ENCODE measurements at places on chromosomes 7 and 10. TPM values are rescaled to one million over a fixed set of nuclear protein-coding genes. Genes with fewer than 3 reads are reported as not detected.
A peak's percentile ranks its signal among the peaks of the same experiment; 100 is the strongest.

- DNase-seq: no peak
- H3K27ac ChIP-seq: no peak overlapping the region
Observed at GRCh38 chr10:86063341-86063740, 303.3 kb downstream of the GRID1 start.

DNA sequence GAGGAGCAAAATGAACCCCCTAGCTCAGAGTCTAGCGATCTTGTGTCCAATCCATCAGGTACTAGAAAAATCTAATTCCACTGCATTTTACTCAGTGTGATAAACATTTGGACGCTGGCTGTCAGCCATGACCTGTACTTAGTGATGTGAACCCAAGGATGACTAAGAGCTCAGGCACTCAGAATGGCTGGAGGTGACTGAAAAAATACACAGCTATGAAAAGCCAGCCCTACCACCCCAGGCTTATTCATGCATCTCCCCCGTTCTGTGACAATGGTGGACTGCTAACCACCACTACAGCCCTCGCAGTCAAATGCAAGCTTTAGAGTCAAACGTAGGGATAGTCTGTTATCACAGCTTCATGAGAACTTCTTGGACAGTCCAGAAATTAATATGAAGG is 14.9 kb downstream of the AFAP1L2 start:
- H3K4me1 ChIP-seq: no peaks in the 10 kb centered on the region
- H3K4me3 ChIP-seq: no peak overlapping the region
- H3K27ac ChIP-seq: no peak overlapping the region
- H3K27me3 ChIP-seq: peaks cover 10% of the 10 kb centered on the region

Gene UBE2D4
- 9.3 TPM for total RNA-seq

Gene DYNC1I1
- 3.1 TPM for total RNA-seq

Gene CH25H
- total RNA-seq: 10.0 TPM

Gene EEPD1
- 12.6 TPM for total RNA-seq

GRCh38 chr10:69740126-69740525 is 61.6 kb upstream of the COL13A1 start:
- H3K36me3 ChIP-seq: no peaks in the 10 kb centered on the region
- H3K4me1 ChIP-seq: no peaks in the 10 kb centered on the region
- no peak for DNase-seq

DNA sequence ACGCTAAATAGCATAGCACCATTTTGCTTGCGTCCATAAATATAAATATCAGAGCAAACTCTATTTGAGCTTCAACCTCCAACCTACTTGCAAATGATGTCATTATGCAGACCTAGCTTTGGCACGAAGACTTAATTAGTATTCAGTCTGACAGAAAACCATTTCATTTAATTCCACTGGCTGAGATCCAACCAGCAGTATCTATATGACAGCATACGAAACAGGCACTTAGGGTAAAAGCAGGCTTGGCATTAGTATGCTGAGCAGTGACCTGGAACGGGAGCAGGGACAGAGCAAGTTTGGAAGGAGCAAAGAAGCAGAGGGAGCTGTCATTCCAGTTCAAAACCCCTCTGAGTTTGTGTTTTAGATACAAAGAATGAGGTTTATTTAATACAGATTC is 312.5 kb upstream of the CHRM2 start:
- H3K36me3 ChIP-seq: no peaks in the 10 kb centered on the region
- no peak overlapping the region for H3K27ac ChIP-seq
- no peaks in the 10 kb centered on the region for H3K27me3 ChIP-seq
- no peak overlapping the region for H3K4me3 ChIP-seq
- DNase-seq: no peak
- H3K4me1 ChIP-seq: no peaks in the 10 kb centered on the region

Gene PCGF5
- total RNA-seq: 21.5 TPM

Gene JAZF1
- 8.5 TPM for total RNA-seq

DNA sequence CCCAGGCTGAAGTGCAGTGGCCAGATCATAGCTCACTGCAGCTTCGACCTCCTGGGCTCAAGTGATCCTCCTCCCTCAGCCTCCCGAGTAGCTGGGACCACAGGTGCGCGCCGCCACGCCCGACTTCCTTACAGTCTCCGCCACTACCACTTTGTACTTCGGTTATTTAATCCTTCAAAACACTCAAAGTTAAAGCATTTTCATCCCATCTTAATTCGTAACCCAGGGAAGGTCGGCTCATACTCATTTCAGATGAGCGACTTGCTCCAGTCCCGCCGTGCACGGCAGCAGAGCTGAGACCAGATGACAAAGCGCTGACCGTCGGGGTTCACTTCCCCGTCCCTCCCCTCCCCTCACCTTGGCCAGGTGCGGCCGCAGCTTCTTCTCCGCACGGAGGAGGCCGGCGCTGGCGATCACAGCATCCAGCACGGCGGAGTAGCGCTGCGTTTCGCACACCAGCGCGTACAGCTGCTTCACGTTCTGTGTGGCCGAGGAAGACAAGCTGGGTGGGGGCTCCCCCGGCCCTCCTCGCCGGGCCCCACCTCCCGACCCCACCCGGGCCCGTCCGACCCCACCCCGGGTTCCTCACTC is 457 bp downstream of the NSUN5 start:
- DNase-seq: no peak
- H3K27ac ChIP-seq: no peak overlapping the region
- H3K27me3 ChIP-seq: peaks cover 8% of the 10 kb centered on the region
- H3K36me3 ChIP-seq: peaks cover 19% of the 10 kb centered on the region

- H3K4me3 ChIP-seq: no peak overlapping the region
- H3K4me1 ChIP-seq: no peaks in the 10 kb centered on the region
- DNase-seq: no peak
- peaks cover 4% of the 10 kb centered on the region for H3K36me3 ChIP-seq
Observed at GRCh38 chr10:5168897-5169420, 16.0 kb downstream of the AKR1C8 start.

- no peak overlapping the region for H3K27ac ChIP-seq
- peaks cover 14% of the 10 kb centered on the region for H3K27me3 ChIP-seq
- DNase-seq: no peak
- H3K4me1 ChIP-seq: no peaks in the 10 kb centered on the region
- H3K36me3 ChIP-seq: peaks cover 48% of the 10 kb centered on the region
Observed at GRCh38 chr7:99005776-99006175, 127.4 kb downstream of the TRRAP start.

Gene SLC26A3
- total RNA-seq: not detected

DNA sequence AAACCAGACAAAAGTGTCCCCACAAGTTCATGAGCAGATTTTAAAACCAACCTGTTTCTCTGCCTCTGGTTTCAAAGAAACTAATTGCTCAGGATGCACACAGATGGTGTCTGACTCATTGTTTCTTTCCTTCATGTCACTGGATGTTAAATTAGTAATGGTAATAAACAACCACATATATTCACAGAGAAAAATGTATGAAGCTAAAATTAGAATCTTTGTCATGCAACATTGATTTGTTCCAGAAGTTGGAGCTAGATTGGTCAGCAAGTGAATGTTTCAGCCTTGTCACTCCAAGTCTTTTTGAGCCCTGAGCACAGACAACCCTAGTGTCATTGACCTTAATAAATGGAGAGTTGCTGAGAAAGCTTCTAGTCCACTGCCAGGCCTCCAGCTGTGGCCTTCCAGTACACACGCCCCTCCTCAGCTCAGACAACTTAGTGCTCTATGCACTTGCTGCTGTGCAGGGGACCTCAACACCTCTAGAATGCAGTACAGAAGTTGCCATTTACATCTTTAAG is 175.9 kb downstream of the CCDC71L start:
- no peak overlapping the region for H3K27ac ChIP-seq
- no peak overlapping the region for H3K4me3 ChIP-seq
- no peaks in the 10 kb centered on the region for H3K36me3 ChIP-seq
- peaks cover 5% of the 10 kb centered on the region for H3K4me1 ChIP-seq
- no peaks in the 10 kb centered on the region for H3K27me3 ChIP-seq

Gene MEIG1
- total RNA-seq: 0.80 TPM

DNA sequence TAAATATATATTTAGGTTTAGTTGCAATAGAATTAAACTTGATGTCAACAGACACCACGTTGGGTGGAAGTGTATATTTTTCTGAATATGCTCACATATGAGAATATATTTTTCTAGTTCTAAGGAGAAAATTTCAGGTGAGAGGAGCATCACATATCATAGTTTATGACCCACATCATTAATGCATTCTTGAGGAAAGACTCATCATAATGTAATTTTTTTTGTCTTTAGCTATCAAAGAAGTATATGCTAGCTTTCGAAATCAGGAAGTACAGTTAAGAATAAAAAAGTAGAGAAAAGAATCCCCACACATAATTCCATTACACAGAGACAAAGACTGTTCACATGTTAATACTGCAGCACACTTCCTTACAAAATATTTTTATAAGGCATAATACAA is 30.4 kb downstream of the A1CF start:
- H3K4me3 ChIP-seq: no peak overlapping the region
- no peaks in the 10 kb centered on the region for H3K27me3 ChIP-seq

Gene GIMAP5
- 220 TPM for total RNA-seq

- peaks cover 49% of the 10 kb centered on the region for H3K4me1 ChIP-seq
- peaks cover 16% of the 10 kb centered on the region for H3K27me3 ChIP-seq
- peak within 1 kb of the TSS; percentile 96 for H3K4me3 ChIP-seq
- peak within 1 kb of the TSS; percentile 84 for H3K27ac ChIP-seq
- DNase-seq: peak; percentile 70
- peaks cover 7% of the 10 kb centered on the region for H3K36me3 ChIP-seq
Observed at GRCh38 chr7:148698397-148699023, at the start of gene CUL1. TSS of gene CUL1 (plus strand) at chr7:148698903. CDS start at chr7:148730123, 31,220 bp downstream.

Gene DLG5
- 64.5 TPM for total RNA-seq

Gene AGBL3
- 3.0 TPM for total RNA-seq

DNA sequence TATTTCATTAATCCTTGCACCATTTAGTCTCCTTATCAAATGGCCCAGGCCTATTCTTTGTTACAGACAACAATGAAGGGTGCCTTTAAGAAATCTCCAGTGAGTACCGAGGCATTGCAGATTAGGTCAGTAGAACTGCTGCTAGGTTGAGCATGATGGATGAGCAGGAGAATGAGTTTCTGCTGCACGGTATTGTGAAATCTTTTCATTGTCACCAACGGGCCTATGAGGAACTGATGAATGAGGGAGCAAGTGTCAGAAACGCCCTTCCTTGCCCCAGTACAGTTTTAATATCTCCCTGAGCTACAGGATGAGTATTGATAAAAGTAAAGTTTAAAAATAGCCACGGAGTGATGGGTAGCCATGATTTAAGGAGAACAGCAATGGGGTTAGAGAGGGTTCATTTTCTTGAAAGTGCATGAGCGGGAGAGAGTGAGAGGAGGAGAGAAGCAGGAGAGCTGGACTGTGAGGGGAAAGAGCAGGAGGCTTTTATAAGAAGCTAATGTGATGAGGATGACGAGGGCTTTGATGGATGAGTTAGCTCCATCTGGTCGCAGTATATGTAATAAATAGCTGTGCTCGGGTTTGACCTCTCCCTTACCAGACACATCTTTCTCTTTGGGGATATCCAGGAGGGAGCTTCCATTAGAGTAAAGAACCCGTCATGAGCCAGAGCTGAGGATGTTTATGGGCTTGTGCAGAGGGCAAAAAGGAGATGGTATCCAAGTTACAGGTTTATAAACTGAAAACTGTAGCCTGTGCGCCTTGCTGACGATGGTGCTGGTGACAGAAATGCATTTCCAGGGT is 526.1 kb downstream of the LRMDA start:
- H3K4me3 ChIP-seq: no peak overlapping the region
- no peak overlapping the region for H3K27ac ChIP-seq
- no peaks in the 10 kb centered on the region for H3K36me3 ChIP-seq
- no peak for DNase-seq
- no peaks in the 10 kb centered on the region for H3K4me1 ChIP-seq
- no peaks in the 10 kb centered on the region for H3K27me3 ChIP-seq

Gene TRIM50
- total RNA-seq: 0.54 TPM

Gene INSIG1
- 53.1 TPM for total RNA-seq

Gene SKAP2
- total RNA-seq: 24.7 TPM

DNA sequence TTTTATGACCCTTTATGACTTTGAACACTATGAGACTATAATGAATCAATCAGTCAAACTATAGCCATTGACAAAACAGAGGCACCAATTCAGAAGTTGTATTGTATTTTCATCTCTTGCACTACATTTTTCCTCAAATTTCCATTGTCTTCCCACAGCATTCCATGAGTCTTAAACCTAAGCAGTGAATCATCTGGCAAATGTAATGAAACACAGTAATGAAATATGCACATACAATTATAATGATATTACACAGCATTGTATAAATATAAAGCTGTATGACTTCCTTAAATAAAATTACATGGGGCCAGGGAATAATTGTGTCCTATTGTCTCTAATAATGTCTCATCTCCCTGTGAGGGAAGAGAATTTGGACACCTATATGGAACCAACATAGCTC is 45.0 kb downstream of the VWDE start:
- no peaks in the 10 kb centered on the region for H3K4me1 ChIP-seq
- no peak for DNase-seq
- H3K27me3 ChIP-seq: no peaks in the 10 kb centered on the region

GRCh38 chr10:124074501-124075109 is 18.8 kb downstream of the CHST15 start:
- H3K27ac ChIP-seq: peak overlapping the region; percentile 52
- DNase-seq: no peak
- H3K27me3 ChIP-seq: peaks cover 2% of the 10 kb centered on the region
- H3K4me3 ChIP-seq: peak overlapping the region; percentile 13
- H3K36me3 ChIP-seq: peaks cover 10% of the 10 kb centered on the region
- peaks cover 56% of the 10 kb centered on the region for H3K4me1 ChIP-seq

Gene PNLIPRP1
- not detected for total RNA-seq

GRCh38 chr10:20627946-20628507 is 269.1 kb downstream of the NEBL start:
- no peaks in the 10 kb centered on the region for H3K4me1 ChIP-seq
- no peak for DNase-seq
- H3K4me3 ChIP-seq: no peak overlapping the region

GRCh38 chr10:67098461-67098860 is 172.6 kb downstream of the LRRTM3 start:
- H3K4me3 ChIP-seq: no peak overlapping the region
- no peak for DNase-seq
- H3K27ac ChIP-seq: peak overlapping the region; percentile 80

DNA sequence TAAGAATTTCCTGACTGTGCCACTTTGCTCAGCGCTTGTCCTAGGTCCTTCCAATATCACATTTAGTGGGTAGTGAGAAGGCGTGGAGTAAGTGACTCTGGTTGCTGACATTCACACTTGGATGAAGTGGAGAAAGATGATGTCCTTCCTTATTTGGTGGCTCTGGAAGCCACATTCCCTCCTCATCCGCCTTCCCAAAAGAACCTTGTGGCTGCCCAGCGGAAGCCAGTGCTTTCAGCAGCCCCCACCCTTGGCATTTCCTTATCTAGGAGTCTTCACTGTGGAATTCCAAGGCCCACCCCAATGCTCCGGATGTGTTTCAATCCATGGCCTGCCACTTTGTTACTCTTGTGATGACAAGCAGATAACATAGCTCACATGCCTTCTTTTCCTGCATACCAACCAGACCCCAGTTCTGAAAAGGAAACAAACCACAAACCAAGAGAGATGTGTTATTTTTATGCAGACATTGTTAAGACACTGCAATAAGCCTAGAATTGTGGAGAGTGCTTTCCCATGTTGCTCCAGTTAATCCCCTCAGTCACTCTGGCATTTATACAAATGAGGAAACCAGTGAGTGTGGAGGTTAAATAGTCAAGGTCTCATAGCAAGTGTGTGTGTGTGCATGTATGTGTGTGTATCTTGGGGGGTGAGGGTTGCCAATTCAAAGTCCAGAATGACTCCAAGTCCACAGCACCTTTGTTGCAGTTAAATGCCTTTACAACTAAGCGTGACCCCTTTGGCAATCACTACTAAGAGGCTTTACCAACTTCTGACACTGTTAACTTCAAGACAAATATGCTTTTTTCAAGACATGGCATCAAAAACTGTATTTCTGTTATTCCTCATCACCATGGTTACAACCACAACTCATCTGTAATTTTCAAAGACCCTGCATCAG is 10.3 kb upstream of the ANKRD1 start:
- H3K27ac ChIP-seq: peak overlapping the region; percentile 93
- H3K4me1 ChIP-seq: peaks cover 34% of the 10 kb centered on the region
- H3K4me3 ChIP-seq: no peak overlapping the region

Gene CALN1
- 1.4 TPM for total RNA-seq
